Jurkat, Clone E6-1 (cell line): ENCODE measurements at places on chromosomes 16 and 17.

DNA sequence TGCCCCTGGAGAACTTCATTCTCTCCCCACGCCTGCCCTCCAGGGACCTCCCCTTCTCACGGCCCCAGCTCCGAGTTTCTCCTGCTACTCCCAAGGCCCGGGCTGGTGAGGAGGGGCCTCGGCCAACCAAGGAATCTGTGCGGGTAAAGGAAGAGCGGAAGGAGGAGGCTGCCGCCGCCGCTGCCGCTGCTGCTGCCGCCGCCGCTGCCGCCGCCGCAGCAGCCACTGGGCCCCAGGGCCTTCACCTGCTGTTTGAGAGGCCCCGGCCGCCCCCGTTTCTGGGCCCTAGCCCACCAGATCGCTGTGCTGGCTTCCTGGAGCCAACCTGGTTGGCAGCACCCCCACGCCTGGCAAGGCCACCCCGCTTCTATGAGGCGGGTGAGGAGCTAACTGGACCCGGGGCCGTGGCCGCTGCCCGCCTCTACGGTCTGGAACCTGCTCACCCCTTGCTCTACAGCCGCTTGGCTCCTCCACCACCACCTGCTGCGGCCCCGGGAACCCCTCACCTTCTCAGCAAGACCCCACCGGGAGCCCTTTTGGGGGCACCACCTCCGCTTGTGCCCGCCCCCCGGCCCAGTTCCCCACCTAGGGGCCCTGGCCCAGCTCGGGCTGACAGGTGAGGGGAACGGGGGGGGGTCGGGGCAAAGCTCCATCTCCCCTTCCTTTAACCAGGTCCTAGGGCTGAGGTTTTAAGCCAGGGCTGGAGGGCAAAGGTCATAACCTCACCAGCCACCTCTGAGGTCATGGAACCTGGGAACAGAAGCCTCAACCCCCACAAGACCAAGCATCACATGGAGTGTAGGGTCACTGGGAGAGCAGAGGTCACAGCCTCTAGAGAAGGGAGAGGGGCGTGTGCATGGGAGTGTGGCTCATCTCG is 11.0 kb downstream of the FBRS start:
- no peak for DNase-seq

DNA sequence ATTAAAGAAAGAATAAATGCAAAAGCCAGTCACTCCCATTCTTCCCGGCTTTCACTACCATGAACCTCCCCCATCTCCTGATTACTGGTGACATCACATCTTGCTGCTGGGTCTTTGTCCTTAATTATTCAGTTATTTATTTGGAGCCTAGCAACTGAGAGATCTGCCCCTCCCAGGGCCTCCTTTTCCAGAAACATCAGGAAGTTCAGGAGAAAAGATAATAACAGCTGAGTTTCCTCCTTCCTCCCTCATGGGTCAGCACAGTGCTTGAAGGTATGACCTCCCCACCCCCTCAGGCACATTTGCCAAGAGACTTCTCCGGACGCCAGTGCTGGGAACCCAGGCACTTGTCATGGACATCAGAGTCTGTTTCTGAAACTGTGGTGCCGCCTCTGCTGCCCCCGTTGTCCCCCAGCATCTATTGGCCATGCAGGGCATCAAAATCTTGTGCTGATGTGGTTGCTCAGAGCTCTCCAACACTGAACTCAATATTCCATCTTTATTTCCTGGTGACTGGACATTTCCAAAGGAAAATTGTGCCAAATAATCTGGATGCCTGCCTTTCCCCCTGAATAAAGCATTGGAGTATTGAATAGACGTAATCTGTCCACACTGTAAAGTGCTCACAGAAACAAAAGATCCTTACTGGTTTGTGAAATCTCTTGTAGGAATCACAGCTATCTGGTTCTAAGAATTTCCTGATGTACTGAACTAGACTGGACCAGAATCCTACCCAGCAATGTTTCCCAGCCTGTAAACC is 71.8 kb downstream of the ZNF18 start:
- DNase-seq = no peak

- DNase-seq = peak; percentile 52
These were observed 122.3 kb downstream of the SSH2 start for GRCh38 chr17:29807520-29808361.

- no peak for DNase-seq
These were observed 116.0 kb downstream of the RPTOR start for GRCh38 chr17:80660527-80661198.

DNA sequence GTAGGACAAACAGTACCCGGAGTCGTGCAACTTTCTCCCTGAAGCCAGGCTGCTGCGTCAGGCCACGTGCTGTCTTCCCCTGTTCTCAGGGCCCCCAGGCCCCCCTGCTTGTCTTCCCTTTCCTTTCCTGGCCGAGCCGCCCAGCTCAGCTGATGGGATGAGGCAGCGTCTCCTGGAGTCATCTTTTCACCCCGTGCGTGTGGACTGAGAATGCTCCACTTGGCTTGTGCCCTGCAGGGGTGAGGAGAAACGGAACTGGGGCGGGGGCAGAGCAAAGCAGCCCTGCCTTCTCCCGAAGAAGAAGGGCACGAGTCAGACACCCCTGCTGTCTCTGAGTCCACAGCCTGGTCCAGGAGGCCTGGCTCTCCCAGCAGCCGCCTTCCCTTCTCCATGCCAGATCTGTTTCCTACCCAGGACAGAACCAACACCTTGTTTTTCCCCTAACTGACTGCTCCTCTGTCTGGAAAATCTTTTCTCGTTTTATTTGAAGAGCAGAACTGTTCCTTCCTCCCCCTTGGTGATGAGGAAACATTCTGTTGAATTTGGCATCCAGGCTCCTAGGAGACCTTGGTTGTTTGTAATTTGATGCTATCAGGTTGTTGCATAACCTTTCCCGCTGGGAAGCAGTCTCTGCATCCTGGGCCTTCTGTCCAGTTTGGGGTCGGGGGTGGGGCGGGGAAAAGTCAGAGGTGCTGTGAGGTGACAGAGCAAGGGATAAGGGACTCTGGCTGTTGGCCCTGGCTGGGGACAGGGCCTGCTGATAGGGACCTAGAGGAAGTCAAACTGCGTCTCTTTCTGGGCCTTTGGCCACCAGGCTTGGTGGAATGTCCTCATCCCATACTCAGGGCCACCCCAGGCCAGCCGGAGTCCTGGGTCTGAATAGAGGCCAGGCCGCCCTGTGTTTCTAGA is 78.8 kb downstream of the WIPI1 start:
- no peak for DNase-seq

- DNase-seq = no peak
These were observed 7.0 kb upstream of the ANKFY1 start for GRCh38 chr17:4270736-4271135.

DNA sequence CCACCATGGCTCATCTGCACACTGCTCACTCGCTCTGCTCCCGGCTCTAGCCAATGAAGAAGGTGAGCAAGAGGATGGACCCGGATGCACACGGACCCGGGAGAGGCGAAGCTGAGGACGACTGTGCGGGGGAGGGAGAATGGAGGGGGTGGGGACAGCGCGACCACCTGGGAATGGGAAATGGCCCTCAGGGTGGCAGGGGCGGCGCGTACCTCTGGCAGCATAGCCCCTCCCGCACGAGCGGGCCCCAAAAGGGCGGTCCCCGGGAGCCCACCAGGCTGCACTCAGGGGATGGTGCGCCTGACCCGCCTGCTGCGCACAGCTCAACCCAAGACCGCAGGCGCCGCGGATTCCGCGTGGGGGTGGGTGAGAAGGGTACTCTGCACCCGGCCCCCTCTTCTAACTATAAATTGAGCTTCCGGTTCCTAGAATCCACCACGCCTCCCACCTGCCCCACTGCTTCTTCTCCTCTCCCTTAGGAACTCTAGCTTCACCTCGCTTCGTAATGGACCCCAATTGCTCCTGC is 6.1 kb downstream of the MT1H start:
- DNase-seq = no peak

DNA sequence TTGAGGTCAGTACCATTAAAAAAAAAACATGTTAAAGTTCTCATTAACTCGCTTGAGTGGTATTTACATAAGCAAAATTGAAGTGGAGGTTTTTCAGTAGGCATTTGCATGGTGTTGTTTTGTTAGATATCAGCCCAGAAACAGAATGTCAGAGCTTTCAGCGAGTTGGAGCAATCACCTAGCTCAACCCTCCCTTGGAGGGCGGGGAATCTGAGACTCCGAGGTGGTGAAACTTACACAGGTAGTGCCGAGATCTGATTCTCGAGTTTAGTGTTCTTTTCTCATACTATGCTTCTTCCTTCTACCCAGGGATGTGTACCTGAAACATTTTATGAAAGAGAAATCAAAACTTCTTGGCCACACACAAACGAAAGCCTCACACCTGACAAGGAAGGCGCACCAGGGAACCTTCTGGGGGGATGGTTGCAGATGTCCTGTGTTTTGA is 6.6 kb downstream of the SEC14L1 start:
- no peak for DNase-seq

- no peak for DNase-seq
These were observed 95.2 kb upstream of the IRX3 start for GRCh38 chr16:54381601-54382313.

GRCh38 chr16:89910717-89911354 is 7.8 kb upstream of the MC1R start:
- no peak for DNase-seq

- DNase-seq = peak; percentile 30
These were observed 275.3 kb downstream of the PARN start for GRCh38 chr16:14354561-14355351.

DNA sequence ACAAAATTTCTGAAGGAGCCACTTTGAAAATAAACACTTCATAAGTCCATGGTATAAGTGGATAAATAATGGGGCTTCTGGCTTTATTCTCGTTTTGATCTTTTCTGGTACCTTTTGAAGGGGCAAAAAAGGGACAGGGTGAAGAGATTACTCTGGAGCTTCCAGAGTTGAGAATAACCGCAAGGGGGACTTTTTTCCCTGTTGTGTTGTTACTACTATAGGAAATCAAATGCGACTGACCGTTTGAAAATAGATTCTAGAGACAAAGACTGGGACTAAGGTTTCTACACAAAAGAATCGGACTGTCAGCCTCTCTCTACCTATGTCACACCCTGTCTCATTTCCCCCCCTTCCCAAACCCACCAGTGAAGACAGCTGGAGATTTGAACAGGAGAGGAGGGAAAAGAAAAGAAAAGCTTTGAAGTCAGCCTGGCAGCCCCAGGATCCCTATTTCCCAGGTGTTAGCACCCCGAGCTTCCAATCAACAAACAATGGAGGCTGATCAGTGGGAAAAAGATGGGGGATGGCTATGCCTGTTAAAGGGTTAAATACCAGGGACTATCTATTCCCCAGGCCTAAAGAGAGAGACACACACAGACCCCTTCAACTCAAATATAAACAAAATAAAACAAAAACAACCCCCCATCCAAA is 8.4 kb downstream of the HOXB4 start:
- no peak for DNase-seq

DNA sequence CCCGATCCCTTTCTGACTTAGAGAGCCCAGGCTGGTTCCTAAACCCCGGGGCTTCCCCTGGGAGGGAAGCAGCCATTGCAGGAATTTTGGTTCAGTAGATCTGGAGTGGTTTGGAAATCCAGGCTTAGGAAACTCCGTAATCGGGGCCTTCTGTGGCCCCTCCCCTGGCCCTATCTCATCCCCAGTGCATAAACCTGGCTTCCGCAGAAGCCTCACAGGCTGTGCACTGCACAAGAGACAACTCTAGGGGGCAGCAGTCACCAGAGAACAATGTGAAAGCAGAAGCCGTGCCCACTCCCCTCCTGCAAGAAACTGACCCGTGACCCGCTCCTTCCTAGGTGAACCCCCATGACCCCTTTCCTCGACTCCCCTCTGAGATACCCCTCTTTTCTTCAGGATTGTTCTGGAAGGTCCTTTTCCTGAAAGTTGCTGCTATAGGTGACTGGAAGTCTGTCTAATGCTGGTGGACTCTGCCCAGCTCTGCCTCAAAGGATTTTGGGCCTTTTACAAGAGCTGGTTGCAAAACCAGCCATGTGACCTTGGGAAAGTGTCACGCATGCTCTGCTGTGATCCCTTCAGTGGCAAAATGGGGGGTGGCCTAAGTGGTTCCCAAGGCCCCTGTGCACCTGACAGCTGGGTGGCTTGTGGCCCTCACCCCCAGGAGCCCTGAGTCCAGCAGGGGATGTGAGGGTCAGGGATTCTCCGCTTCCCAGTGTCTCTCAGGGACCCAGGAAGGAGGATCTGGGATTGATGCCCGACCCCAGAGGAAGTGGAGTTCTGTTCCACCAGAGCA is 14.4 kb downstream of the GUCY2D start:
- peak; percentile 57 for DNase-seq

DNA sequence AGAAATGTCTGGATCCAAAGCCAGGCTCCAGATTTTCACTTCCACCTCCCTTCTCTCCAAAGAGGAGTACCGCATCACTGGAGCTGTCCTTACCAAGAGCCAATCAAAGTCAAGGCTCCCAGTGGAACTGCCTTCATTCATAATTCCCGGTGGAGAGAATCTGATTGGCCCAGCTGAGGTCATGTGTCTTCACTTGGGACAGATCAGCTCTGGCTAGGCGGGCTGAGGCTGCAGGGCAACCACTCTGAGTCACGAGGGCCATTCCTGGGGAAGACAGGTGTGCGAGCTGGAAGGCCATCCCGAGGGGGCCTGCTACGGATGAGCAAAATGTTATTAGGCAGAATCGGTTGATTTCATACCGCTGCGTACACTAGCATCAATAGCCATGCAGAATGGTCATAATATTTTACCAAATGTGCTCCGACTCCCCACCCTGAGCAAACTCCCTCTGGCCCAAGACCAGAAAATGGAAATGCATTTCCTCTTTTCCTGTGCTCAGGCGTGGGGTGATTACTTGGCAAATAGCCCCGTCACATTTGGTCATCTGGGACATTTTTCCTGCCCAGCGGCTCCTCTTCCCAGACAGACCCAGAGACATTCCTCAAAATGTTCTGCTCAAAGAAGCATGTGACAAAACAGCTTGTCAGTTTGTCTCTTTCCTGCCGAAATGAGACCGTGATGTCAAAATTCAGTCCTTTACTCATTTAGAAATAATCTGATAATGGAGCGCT is 111.1 kb downstream of the AIPL1 start:
- DNase-seq = no peak

GRCh38 chr16:58197314-58198012 is 443 bp downstream of the CSNK2A2 start:
- no peak for DNase-seq

DNA sequence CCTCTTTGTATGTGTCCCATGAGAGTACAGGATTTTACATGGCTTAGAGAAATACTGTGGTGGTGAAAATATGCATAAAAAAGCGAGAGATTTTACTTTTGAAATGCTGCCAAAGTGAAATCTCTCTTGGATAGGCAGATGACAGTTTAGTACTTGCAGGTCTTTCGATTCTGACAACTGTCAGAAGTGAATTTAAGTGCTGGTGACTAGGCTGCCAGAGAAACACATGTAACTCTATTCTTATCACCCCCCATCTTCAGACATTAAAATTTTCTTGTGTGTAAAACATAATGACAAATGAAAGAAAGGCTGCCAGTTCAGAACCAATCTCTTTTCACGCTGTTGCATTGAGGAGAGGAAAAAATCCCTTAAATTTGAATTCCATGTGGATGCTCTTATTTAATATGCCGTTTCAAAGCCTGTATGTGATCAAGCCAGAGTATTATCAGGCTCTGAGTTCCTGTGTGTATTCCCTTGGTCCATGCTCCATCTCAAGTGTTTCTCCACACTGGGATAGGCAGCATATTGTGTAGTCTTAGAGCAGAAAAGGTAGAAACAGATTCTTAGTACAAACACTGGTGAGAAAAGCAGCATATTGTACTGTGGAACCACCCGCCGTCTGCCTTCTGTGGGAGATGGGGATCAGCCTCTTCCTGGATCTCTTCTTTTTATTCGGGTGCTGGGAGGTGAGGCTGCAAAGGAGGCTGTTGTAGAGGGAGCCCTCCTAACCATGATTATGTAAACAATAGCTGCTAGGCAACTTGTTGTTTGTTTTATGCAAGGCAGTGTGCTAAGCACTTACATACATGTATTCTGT is 291.3 kb downstream of the WWOX start:
- no peak for DNase-seq

- no peak for DNase-seq
These were observed 331.3 kb downstream of the SEC14L1 start for GRCh38 chr17:77471984-77472461.
